Neural progenitor cell (in vitro differentiated cells): ENCODE measurements at places on chromosomes 1 and 21. TPM values are rescaled to one million over a fixed set of nuclear protein-coding genes. Genes with fewer than 3 reads are reported as not detected.

DTL gene
- 62.4 and 76.6 TPM in 2 replicates for total RNA-seq

DNAJC16 gene
- 24.2 and 33.6 TPM in 2 replicates for total RNA-seq

ERVH48-1 gene
- 0.19 TPM in 1 of 2 replicates, not detected in the other for total RNA-seq

MSH4 gene
- total RNA-seq = 0.09 TPM in 1 of 2 replicates, not detected in the other

PROX1 gene
- total RNA-seq = 1.3 and 5.0 TPM in 2 replicates

PGBD5 gene
- total RNA-seq = 1.2 and 3.6 TPM in 2 replicates

ZMYND12 gene
- total RNA-seq = 1.3 and 2.1 TPM in 2 replicates

YRDC gene
- 12.9 and 17.4 TPM in 2 replicates for total RNA-seq

F13B gene
- total RNA-seq = not detected in 2 replicates

- DNase-seq = peak; percentile 18
Observed at GRCh38 chr21:25929856-25930520, 195.2 kb downstream of the GABPA start.

GRCh38 chr1:28087614-28088167, 719 bp downstream of the EYA3 start:
- DNase-seq = peak; percentile 63

DNA sequence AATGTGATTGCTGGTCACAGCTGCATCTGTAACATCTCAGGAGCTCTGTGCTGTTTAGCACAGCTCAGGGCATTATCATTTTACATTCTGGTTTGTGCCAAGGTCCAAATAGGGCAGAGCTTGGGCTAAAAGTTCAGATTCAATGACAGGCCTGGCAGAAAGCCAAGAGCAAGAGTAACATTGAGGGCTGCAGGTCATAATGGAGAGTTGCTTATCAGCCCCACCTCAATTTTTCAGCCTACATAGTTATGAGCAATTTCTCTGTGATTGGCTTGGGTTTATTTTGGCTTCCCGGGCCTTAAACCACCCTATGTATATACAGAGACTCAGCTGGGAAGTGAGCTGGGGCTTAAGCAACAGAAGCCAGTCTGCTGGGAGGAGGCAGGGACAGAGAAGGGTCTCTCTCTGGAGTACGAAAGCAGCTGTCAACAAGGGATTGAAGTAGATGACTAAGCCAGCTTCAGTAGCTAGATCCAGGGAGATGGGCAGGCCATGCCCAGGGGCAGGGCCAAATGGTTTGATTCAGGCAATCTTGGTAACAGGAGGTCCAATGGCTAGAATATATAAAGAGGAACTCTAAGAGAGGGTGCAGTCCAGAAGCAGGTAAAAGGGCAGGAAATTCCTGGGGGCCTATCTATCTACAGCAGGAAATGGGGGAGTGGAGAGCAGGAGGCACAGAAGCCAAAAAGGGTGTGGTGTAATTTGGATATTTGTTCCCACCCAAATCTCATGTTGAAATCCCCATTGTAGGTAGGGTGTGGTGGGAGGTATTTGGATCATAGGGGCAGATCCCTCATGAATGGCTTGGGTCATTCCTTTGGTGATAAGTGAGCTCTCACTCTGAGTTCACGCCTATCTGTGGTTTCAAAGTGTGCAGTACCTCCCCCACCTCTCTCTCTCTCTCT, 49.0 kb downstream of the BRINP2 start:
- DNase-seq = no peak

GRCh38 chr1:215600867-215601266, 33.8 kb downstream of the KCTD3 start:
- DNase-seq = no peak

DNA sequence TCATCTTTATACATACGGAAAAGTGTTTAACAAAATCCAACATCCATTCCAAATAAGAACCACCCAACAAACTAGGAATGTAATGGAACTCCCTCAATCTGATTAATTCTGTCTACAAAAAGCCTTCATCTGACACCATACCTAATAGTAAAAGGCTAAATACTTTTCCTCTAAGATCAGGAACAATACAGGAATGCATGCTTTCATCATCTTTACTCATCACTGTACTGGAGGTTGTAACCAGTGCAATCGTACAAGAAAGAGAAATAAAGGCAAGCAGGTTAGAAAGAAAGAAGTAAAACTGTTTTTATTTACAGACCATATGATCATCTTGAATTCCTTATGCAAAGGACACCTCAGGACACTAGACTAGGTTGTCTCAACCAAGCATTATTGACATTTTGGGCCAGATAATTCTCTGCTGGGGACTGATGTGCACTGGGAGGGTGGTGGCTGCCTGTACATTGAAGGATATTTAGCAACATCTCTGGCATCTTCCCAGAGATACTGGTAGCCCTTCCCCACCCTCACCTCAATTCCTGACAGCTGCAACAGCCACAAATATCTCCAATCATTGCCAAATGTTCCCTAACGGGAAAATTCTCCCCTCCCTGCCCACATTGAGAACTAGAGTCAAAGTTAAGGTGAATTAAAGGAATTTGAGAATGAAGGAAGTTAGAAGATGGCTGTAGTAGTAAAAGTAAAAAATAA, 30.6 kb upstream of the INSL5 start:
- no peak for DNase-seq

- no peak for DNase-seq
Observed at GRCh38 chr1:115729756-115730155, 38.8 kb downstream of the CASQ2 start.

GRCh38 chr21:43981871-43982210, 30.3 kb upstream of the TRAPPC10 start:
- DNase-seq = no peak

DNA sequence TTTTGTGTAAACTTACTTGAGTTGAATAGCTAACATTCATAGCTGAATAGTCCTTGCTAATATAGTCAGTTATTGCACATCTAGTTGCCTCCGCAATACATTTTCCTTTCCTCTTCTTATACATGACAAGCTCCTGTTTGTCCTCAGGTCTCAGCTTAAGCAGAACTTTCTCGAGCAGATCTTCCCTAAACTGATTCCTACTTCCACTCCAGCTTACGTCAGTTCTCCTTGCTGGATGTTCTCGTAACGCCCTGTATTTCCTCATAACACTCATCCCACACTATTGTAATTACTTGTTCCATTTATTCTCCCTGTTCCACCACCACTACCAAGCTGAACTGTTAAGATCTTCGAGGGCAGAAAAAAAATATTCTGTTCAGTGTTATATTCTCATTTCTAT, 15.1 kb upstream of the OMA1 start:
- no peak for DNase-seq

DNA sequence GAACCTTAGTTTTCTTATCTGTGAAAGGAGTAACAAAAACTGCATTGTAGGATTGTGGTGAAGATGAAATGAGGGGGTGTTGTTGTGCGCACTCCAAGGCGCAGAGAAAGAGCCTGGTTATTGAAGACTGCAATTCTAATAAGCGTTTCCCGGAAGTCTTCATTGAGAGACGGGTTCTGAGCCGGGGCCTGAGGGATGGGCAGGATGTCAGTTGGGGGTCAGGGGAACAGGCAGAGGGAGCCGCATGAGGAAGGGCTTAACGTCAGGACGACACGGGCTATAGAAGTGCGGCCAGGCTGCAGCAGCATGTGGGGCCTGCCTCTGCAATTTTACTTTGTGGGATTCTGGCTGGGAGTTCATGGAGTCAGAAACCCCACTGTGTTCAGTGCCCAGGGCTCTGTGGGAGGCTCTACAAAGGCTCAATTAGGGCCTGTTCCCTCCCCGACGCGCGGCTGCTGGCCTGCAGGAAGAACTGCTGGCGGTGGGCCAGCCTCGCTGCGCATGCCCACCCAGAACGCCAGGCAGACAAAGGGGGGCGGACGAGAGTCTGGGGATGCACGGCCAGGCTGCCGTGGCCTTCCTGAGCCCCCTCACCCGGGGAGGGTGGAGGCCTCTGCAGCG, 20.7 kb downstream of the TRIM62 start:
- DNase-seq = peak; percentile 78

GRCh38 chr1:4395158-4395557, 259.3 kb upstream of the AJAP1 start:
- no peak for DNase-seq

DNA sequence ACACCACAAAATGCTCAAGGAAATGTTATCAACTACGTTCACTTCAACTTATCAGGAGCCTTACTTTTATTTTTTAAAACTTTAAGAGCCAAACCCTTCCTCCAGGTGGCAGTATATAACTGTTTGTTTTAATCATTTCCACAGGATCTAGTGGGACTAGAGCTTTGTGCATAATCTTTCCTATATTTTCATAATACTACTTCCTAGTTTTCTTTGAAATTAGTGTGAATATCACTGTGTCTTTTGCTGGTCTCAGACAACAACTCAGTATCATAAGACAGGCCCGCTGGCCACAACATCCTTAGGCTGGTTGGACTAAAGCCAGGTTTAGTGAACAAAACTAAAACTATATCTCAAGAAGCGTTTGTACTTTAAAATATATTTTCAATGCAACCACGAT, 145.5 kb downstream of the TIAM1 start:
- peak; percentile 57 for DNase-seq

- DNase-seq = no peak
Observed at GRCh38 chr1:61125263-61125662, 42.9 kb downstream of the NFIA start.

DNA sequence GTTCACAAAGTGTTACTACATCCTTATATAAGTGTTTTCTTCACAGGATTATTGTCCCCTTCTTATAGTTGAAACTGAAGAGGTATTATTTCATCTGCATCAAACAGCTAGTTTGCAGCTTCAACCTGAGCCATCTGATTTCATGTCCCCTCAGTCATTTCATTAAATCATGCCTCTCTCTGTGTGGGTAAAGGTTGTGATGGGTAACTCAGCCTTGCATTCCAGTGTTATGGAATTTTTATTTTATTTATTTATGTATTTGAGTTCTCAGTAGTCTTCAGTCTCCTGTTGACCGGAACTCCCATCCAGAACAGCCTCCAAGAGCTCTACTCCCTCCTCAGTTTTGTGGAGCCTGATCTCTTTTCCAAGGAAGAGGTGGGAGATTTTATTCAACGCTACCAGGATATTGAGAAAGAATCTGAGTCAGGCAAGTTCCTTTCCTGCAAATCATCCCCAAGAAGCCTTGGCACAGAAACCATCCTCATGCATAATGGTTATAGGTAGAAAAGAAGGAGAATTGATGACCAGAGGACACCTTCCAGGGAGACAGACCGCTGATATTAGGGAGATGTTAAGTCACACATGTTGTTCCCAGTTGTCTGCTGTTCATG, 21.8 kb downstream of the CHD1L start:
- DNase-seq = no peak

GRCh38 chr1:55287723-55288122, 72.6 kb upstream of the USP24 start:
- DNase-seq = no peak

DNA sequence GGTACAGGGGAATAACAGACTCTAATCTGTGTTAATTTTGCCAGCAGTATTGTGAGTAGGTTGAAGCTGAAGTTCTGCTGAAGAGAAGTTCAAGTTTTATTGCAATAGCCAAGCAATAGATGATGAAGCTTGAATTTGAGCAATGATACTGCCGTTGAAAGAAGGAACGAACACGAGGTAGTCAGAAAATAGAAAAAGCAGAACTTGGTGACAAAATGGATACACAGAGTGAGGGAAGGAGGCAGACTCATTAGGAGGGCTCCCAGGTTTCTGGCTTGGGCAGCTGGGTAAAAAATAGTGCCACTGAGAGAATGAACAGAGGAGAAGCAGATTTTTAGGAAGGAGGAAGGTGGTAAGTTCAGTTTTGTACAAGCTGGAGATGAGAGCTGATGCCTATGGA, 22.3 kb upstream of the AGO1 start:
- DNase-seq = no peak
